ENCODE measurements at places on chromosomes 5 and 9.
A peak's percentile ranks its signal among the peaks of the same experiment; 100 is the strongest.

GRCh38 chr5:83723031-83723430 lies 2.4 kb upstream of the HAPLN1 start:
- no peak for DNase-seq

DNA sequence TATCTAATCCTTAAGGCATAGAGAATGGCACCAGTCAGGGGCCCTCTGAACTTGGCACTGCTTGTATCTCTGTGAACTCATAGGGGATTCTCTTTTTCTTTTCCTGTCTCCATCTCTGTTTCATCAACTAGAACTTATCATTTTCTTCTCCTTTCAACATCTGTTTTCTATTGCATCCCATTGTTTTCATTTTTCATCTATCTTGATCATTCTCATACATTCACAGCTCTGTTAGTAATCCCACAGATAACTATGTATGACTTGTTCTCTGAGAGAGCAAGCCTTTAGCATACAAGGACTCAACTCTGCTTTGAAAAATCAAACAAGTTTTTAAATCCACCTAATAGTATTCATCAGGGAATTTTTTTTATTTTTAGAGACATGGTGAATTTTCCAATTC lies 264.3 kb downstream of the ARRDC3 start:
- peak; percentile 41 for DNase-seq

DNA sequence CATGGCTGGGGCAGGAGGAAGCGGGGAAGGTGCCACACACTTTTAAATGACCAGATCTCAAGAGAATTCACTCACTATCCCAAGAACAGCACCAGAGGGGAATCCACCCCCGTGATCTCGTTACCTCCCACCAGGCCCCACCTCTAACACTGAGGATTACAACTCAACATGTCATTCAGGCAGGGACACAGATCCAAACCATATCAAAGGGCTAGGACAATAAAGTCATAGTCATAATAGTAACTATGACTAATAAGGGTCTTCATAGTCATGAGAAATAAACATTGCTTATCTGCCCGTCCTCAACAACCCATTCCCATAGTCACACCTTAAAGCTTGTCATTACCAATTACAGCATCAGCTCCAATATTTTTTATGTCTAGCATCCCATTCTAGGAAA lies 65.3 kb upstream of the SMC2 start:
- no peak for DNase-seq

- no peak for DNase-seq
Observed at GRCh38 chr9:8876303-8876702, 1076.7 kb upstream of the DMAC1 start.

GRCh38 chr5:35852084-35852734 lies 4.5 kb upstream of the IL7R start:
- DNase-seq, result no peak

DNA sequence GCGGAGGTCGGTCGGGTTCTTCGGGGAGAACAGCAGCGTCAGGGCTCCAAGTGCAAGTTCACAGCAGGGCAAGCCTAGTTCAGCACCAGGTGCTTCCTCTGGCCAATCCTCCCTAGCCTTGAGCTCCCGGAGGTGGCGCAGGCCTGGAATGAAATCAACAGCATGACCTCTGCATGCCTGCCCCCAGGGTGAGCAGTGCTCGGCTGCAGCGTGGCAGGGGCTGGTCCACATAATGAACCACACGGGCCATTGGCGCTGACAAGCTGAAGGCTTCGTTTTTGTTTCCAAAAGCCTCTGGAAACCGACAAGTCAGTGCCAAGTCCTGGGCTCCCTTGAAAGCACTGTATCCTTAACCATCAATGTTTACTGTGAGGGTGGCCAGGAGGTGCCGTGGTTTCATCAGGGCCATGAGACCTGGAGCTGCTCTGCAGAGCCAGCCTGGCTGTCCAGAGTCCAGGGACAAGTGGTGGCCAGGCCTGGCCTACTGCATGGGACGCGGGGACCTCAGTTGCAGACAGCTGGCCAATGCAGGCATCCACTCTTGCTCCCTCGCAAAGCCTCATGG lies 2.1 kb upstream of the INPP5E start:
- no peak for DNase-seq

DNA sequence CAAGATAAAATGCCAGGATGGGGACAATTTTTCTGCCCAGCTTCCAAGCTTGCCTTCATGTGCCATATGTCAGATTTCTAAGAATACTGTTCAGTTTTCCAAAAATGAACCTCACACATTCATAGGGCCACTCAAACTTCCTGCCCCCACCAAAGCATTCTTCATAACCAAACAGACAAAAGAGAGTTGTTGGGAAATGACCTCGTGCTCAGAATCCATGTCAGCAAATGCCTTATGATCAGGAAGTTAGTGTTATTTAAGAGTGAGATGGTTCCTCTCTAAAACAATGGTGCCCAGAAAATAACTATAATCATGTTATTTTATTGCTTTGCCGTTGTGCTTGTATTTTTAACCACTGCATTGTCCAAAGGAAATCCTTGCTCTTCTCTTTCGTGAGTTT lies 208.2 kb downstream of the ZNF608 start:
- no peak for DNase-seq

DNA sequence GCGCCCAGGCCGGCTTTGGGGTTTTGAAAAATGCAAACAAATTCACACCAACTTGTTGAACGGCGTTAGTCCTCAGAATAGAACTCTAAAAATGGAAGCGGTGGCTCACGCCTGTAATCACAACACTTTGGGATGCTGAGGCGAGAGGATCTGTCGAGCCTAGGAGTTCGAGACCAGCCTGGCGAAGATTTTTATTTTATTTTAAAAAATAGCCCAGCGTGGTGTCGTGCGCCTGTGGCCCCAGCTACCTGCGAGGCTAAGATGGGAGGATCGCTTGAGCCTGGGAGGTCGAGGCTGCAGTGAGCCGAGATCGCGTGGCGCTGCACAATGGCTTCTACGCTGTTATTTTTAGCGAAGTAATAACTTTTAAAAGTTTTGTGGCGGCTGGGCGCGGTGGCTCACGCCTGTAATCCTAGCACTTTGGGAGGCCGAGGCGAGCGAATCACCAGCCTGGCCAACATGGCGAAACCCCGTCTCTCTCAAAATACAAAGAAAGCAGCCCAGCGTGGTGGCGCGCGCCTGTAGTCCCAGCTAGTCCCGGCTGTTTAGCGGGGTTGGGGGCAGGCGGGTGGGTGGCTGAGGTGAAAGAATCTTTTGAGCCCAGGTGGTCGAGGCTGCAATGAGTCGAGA lies 694 bp upstream of the PLIN2 start:
- DNase-seq, result peak; percentile 44

- DNase-seq, result no peak
Observed at GRCh38 chr9:130667120-130667435, 2.7 kb downstream of the PRDM12 start.

GRCh38 chr5:66639037-66639436 lies 42.8 kb downstream of the MAST4 start:
- no peak for DNase-seq

GRCh38 chr9:27183701-27184100 lies 74.7 kb downstream of the TEK start:
- no peak for DNase-seq

DNA sequence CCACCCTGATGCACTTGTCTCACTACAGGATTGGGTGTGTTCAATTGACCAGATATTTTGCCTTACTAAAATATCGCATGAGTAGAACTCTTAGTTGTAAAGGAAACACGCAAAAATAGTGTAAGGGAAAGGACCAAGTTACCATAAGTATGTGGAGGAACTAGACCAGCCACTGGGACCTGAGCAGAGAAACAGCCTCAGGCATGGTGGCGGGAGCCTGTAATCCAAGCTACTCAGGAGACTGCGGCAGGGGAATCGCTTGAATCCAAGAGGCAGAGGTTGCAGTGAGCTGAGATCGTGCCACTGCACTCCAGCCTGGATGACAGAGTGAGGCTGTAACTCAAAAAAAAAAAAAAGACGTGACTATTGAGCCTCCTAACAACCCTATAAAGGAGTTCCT lies 117.9 kb upstream of the SPATA31C2 start:
- no peak for DNase-seq

- DNase-seq, result no peak
Observed at GRCh38 chr9:136079916-136080246, 15.2 kb downstream of the NACC2 start.

Measured in fibroblast of skin of right biceps (primary cell).